GM04504 (cell line): ENCODE measurements at places on chromosomes 12 and 14.

DNA sequence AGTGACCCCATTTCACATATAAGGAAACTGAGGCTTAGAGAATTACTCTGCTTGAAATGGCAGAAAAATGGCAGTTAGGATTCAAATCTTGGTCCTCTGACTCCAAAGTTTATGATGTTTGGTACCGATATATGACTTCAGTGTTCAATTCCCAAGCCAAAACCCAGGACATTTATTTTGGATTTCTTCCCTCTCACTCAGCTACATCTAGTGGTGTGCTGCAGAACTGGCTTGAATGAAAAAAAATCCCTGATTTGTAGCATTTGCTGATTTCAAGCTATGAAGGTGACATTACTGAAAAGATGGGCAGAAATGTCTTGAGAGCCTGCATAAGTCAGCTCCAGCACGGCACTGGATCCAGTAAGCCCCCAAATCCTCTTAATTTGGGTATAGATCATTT, 106.4 kb downstream of the EFCAB11 start:
- no peak for DNase-seq

DNA sequence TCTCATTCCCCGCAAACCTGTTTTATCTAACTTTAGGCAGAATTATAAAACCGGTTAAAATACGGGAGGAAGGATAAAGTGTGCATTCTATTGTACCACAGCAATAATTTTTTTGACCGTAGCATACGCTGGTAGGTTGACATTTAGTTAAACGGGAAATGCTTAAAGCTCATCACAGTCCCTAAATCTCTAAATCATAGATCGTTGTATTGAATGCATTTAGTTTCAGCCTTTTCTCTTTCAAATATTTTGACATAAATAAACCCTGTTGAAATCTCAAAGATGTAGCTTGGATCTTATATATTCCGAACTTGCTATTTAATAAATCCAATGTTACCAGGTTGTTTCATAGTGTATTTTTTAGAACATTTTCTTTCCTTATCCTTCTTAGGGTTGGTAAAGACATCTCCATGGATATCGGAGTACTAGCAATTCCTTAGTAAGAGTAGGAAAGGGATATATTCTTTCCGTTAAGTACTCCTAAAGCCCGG, 798 bp downstream of the CLEC2B start:
- DNase-seq: no peak

GRCh38 chr14:61927520-61927919, 165.3 kb downstream of the SNAPC1 start:
- DNase-seq: no peak

DNA sequence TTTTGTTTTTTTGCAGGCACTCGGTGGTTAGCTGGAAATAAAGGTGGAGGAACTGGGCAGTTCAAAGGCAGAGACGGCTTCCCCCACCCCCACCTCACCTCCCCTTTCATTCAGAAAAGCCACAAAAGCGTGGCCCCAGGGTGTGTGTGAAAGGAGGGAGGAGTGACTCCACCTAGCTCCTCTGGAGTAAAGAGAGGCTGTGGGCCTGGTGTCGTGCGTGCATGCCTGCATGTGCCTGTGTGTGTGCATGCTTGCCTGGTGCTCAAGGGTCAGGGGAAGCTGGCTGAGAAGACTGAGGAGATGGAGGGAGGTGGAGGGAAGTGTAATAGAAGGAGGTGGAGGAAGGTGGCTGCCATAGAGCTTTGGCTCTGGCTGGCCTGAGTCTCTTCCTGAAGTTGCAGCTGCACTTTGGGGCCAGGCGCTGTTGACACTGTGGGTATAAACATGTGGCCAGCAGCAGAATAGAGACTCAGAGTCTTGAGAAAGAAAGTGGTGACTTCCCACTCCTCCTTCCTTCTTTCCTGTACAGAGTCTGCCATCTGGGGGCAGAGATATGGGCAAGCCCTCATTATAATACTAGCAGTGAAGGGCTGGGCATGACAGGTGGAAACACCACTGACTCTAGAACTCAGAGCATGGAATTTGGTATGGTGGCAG, 36.9 kb upstream of the SINHCAF start:
- no peak for DNase-seq

DNA sequence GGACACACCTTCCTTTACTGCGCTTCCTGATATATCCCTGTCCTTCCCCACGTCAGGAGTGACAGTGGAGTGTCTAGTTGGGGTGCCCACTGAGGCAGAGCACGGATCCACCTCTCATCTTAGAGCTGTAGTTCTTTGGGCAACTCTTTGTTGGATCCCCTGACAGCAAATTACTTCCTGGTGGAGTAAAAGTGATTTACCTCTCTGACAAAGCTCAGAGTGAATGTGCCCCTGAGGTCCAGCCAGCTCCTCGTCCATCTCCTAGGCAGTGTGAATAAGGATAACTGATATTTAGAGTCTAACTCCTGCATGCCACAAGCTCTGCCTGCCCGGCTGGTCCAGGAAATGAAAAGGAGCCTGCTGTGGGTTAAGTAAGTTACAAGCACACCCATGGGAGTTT, 16.0 kb downstream of the AHSA1 start:
- no peak for DNase-seq
